Stimulated activated memory B cell treated with anti-CD40 and anti-IgM and Interleukin-4, amounts not matched to agents 10 μg/mL and 1 μg/mL and 100 μg/mL, for 72 hours (primary cell): ENCODE measurements at places on chromosomes 6 and 20.

GRCh38 chr6:149938571-149939355 is 3.1 kb upstream of the ULBP2 start:
- ATAC-seq: peak; percentile 67

DNA sequence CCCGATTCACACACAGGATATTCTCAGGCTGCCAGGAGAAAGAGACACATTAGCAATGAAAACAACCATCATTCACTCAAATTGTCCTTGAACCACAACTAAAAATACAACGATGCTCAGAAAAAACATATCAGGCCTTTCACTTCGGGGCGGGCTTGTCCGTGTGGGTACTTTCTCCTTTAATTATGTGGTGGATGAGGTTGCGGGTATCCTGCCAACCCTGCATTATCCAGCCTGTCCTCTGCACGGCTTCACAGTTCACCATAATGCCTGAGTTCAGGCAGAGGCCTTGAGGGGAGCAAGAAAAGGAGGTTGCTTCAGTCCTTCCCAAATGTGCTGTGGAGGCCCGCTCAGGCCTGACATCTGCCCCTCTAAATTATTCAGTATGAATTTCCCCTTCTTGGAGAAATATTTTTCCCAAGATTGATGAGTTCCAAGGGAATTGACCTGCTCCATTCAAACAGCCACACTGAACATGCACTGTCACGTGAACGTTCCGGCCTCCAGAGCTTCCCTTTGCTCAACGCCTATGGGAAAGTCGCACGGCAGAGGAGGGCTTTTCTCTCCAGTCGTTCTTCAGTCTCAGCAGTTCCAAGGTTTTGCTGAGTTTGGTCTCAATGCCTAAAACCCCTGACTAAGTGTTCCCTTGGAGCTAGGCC is 70.3 kb downstream of the MYLK4 start:
- ATAC-seq: no peak

DNA sequence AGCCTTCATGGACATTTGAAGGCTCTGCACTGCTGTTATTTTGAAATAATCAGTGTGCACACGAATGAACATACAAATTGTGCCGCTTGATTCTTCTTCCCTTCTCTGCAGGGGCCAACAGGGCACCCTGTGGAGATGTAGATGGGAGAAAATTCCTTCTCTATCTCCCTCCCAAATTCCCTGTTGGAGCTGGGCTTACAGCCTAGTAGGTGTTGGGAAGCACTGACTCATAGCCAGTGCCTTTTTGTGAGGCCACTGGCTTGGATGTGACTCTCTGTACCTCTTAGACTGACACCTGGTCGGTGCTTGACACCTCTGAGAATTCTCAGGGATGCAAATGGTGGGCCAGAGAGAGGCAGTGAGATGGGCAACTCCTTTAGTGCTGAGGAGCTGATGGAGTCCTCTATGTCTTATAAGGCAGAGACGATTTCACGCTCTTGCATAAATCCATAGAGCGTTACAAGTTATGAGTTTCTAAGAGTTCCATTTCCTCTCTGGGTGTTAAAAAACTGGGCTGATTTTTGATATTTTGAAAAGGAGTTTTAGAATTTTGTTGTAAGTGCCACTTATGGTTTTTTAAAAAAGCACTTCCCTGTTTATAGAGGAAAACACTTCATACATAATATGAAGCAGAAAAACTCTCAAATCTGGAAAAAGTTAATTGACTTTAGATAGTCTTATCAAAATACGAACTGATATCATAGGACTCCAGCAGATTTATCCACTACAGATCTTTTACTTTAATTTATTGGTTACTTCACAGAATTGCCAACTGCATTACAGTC is 89.8 kb upstream of the MAP3K7 start:
- no peak for ATAC-seq

DNA sequence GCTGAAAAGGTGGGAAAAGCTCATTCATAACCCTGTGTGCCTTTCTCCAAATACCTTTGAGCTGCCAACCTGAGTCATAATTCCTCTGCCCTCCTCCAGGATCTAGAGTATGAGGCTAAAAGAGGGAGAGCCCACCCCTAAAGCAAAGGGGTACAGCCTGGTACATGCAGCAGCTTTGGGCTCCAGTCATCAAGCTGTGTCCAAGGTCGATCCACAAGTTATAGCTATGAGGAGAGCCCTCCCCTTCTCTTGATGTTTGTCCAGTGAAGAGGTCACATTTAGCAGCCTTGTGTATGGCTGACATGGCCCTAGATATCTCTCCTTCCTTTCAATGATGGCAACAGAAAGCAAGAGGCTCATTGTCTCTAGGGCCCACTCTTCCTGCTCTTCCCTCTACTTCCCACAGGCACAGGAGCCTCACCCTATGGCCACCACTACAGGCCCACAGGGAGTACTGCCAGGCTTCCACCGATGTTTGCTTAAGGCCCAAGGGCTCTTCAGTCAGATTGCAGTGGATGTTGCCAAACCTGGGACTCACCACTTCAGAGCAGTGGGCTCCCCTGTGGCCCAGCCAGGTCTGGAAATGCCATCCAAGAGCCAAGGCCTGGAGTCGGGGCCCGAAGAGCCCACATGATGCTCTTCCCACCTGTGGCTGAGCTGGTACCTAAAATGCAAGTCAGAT is 176.8 kb downstream of the CD83 start:
- ATAC-seq: no peak

DNA sequence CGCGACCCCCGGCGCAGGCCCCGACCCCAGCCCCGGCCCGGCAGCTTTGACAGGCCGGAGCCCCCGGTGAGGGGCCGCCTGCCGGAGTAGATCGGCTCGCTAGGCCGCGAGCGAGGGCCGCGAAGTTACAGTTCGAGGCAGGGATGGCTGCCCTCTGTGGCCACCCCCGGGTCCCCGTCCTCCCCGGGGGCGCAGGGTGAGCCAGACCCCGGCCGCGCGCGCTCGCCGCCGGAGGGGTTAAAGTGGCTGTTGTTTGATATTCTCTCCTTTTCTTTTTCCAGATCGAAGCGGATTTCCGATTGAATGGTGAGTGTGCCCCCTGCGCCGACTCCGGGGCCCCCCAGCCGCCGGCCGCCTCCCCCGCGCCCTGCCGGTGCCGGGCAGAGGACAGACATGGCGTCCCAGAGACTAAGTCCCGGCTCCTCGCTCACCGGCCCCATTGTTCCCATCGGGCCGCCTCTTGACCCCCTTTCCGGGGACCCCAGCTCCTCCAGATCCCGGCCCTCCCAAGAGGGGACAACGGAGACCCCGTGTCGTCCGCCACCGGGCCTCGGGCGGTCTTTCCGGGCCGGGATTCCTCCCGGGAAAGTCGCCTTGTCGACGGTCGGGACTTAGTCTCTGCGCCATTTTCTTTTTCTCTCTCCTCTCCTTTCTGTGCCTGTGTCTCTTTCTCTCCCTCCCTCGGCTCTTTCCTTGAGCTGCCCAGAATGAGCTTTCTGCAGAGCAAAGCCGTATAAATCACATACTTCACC is 704 bp downstream of the TOP1 start:
- peak; percentile 42 for ATAC-seq

DNA sequence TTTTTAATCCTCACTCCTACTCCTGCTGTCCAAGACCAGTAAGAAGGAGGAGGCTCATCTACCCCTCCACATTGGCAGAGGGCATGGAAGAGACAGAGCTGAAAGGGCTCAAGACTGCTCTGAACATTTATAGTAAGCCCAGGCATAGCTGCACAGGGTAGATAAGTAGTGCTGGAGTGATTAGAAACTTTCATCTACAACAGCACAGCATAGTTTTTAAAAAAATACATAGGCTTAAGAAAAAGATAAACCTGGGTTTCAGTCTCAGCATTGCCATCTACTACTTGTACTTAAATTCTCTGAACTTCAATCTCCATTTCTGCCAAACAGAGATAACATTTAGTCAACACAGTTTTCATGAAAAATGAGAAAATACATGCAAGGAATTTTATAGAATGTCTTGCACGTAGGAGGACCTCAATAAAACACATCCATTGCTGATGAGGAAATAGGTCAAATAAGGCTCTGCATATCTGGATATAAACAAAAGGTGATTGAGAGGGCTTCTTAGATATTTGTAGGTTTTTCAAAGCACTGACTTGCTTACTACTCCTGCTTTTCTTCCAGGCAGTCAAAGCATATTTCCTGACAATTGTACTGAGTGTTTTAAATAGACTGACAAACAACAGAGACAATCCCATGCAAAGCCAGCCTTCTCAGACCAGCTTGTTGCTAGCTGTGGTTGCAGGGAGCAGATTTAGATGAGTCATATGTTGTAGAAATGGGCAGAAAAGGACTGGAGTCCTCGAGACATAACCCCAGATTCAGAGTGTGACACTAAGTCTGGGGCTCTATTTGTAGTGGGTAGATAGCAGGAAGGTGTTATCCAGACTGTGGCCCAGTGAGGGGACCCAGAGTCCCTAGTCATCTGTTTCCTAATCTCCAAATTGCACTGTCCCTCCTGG is 107.4 kb upstream of the TAB2 start:
- no peak for ATAC-seq

DNA sequence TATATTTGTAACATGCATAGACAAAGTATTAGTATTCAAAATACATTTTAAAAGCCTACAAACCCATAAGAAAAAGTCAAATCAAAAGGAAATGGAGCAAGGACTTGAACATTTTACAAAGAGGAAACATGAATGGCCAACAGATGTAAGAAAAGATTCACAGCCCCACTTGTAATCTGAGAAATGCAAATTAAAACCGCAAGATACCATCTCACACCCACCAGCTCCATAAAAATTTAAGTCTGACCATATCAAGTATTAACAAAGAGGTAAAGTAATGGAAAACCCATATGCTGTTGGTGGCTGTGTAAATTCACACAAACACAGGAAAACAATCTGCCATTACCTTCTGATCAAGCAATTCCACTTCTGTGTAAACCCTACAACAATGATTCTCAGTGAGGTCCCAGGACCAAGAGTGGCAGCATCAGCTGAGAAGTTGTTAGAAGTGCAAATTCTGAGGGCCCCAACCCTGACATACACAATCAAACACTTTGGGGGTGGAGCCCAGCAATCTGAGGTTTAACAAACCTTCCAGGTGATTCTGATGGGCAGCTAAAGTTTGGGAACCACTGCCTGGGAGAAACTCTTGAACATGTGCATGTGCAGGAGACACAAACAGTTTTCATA is 30.9 kb downstream of the BCL2L1 start:
- ATAC-seq: no peak

DNA sequence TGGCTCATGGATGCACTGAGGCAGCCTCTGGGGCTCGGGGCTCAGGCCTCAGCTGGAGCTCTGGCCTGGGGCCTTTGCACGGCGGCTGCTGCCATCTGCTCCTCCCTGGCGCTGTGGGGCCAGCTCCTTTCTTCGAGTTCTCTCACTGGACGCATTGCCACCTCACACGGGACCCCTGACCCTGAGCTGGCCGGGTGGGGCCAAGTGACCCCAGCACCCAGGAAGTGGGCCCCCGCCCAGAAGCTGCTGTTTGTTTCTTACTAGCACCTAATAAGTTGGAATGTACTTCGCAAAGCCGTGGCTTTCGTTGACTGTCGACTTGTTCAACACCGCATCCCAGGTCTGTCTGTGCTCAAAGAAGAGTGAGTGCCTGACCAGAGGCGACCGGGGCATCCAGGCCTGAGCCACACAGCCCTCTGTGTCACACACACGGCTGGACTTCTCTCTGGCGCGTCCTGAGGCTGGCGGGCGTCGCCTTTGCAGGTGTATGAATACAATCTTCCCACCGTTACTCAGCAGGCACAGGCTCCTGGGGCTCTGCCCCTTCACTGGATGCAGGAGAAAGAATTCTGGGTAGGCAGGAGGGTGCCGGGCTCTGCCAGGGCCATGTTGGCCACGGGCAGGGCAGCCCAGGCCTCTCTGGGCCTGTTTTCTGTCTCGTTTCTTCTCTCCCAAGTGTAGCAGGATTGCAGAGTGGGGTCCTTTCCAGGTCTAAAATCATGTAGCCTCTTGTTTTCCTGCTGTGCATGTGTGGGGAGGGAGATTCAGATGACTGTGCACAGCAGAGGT is 112.9 kb downstream of the DLL1 start:
- no peak for ATAC-seq

DNA sequence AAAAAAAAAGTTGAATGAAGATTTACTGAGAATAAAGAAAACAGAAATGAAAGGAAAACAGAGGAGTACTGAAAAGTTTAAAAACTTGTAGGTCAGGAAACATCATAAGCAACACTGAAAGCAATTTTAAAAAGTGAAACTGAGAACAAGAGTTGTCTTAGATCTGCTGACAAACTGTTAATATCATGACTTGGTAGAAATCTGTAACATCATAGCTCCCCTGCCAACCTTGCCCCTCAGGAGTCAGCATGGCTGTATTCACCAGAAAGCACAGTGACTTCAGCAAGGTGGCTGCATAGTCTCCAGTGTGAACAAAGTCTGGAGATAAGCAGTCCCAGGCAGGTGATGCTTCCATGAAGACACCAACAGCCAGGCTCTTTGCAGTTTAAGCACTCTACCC is 5.3 kb downstream of the NAA20 start:
- no peak for ATAC-seq

GRCh38 chr6:29627755-29628418 is 5.1 kb downstream of the GABBR1 start:
- no peak for ATAC-seq

DNA sequence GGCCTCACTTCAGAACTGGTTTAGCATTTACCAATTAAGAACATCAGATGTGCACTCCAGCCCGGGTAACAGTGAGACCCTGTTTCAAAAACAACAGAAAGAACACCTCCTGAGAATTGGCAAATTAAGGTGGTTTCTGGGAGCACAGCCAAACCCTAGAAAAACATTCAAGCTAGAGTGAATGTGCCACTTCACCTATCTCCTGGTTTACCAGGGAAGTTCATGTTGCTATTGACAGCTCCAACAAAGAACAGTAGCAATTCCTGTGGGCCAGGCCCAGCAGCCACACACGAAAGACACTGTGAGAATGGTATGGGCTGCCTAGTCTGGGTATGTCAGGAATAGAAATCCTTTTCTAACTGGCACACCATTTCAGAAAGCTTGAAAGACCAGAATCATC is 4.9 kb downstream of the POLR1C start:
- no peak for ATAC-seq

DNA sequence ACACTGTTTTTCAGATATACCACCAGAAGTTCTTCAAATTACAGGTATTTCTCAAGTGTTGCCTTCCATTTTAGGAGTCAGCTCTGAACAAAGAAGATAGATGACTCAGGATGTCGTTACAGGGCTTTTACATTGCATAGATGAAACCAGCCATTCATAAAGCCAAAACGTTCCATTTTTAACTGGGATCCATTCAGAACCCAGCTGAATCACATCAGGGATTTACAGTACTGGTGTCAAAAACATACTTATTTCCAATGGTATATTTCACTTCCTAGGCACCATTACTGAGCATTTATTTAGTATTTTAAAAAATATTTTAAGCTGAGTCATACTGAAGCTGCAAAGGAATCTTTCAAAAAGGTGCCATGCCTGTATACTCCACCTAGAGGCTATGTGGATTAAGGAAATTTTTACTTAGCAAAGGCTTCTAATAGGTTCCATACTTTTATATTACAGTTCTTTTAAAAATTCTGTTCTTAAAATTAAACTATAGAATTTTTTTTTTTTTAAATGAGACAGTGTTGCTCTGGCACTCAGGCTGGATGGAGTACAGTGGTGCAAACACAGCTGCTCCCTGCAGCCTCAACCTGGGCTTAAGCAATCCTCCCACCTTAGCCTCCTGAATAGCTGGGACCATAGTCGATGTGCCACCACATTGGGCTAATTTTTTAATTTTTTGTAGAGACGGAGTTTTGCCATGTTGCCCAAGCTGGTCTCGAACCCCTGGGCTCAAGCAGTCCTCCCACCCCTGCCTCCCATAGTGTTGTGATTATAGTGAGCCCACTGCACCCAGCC is 2.6 kb downstream of the ASF1A start:
- no peak for ATAC-seq

- no peak for ATAC-seq
Measured at GRCh38 chr6:77930382-77930781, 277.5 kb downstream of the MEI4 start.
